Activated naive CD4-positive, alpha-beta T cell treated with anti-CD3 and anti-CD28 coated beads for 36 hours (primary cell): ENCODE measurements at places on chromosomes 7 and 10.
A peak's percentile ranks its signal among the peaks of the same experiment; 100 is the strongest.

GRCh38 chr10:89494575-89494974 is 40.8 kb downstream of the SLC16A12 start:
- no peak for DNase-seq

DNA sequence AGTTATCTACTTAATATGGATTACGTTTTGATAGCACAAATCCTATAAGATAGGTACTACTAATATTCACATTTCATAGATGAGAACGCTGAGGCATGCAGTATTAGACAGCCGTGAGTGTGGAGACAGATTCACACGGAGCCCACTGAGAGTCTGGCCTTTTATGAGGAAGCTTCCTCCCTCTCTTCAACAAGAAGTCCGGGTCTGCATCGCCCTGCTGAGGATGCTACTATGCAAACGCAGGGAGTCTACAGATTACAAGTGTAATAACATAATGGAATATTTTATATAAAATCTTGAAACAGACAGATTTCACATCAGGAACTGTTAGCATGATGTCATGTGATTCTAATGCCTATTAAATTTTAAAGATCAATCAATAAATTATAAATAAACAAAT is 255.9 kb upstream of the GLI3 start:
- DNase-seq = no peak

DNA sequence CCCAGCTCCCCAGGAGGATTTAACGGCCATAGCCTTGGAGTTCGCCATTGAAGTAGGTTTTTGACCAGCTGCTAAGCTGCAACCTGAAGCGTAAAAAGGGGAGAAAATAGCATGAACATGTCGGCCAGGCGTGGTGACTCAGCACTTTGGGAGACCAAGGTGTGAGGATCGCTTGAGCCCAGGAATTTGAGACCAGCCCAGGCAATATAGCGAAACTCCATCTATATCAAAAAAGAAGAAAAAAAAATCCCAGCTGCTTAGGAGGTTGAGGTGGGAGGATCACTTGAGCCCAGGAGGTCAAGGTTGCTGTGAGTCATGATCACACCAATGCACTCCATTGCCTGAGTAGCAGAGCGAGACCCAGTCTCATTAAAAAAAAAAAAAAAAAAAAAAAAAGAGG is 32.2 kb upstream of the MCU start:
- no peak for DNase-seq

- DNase-seq = no peak
Observed at GRCh38 chr7:24884401-24884800, 95.6 kb downstream of the OSBPL3 start.

DNA sequence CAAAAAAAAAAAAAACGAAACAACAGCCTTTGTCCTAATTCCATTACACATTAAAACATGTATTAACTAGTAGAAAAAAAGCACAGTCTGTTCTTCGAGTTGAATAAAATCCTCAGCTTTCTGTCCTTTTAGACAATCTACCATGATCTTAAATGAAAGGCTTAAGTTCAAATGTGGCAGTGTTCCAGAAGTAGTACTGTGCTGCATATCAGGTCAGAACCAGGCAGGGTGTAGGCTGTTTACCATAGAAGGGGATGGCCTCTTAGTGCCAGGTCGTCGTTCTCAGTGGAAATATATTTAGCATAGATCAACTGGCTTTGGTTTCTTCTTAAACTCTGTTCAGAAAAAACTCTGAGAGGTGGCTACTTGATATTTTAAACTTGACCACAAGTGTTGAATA is 612.0 kb downstream of the CNTNAP2 start:
- no peak for DNase-seq

DNA sequence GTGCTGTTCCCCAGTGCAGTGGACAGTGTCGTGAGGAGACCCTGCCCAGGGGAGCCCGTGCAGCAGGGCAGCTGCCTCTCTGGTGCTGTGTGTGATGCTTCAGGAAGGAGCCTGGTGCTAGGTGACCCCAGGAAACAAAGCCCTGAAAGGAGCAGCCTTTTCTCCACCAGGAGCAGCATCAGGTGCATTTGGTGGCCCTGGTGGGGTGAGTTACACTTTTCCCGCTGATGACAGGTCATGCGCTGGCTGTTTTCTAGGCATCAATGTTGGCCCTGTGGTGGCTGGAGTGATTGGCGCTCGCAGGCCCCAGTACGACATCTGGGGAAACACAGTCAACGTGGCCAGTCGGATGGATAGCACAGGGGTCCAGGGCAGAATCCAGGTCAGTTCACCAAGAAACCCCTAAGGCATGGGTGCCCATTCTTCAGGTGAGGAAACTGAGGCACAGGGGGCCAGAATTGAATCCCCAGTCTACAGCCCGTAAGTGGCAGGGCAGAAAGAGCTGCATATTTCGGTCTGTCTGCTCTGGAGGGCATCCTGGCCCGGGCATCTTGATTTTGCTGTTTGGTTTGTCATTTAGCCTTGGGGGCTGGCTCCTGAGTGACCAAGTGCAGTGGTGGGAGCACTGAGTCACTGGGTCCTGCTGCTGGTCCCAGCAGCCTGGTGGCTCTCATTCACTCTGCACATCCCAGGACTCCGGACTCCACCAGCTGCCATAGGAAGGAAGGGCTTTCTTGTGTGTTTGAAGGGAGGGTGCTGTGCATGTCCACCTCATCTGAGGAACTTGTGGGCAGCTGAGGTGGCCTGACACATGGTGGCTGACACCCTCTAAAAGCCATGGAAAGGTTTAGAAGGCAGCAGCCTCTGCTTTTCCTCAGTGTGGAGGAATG is 136.3 kb downstream of the ADCY1 start:
- no peak for DNase-seq

- DNase-seq = no peak
Observed at GRCh38 chr7:150727381-150727780, 9.8 kb upstream of the GIMAP5 start.

- DNase-seq = no peak
Observed at GRCh38 chr10:20993830-20994527, 96.9 kb upstream of the NEBL start.

- DNase-seq = no peak
Observed at GRCh38 chr7:37901890-37902524, 14.6 kb downstream of the SFRP4 start.

DNA sequence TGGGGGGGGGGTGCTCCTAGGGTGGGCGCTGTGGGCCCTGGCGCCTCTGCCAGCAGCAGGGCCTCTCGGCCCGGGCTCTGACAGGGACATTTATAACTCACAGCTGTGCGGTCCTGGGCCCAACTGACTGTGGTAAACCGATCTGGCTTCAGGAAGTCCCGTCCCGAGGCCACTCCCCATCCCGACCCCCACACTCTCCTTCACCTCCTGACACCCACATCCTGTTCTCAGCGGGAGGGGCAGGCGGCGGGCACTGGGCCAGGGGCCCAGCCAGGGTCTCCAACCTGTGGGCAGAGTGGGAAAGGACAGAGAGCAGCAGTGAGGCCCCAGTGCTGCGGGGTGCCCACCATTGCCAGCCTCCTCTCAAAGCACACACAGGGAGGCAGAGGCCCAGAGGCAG is 69.1 kb downstream of the ZMIZ1 start:
- DNase-seq = peak; percentile 73
